ENCODE measurements at places on chromosomes 7 and 10.

DNA sequence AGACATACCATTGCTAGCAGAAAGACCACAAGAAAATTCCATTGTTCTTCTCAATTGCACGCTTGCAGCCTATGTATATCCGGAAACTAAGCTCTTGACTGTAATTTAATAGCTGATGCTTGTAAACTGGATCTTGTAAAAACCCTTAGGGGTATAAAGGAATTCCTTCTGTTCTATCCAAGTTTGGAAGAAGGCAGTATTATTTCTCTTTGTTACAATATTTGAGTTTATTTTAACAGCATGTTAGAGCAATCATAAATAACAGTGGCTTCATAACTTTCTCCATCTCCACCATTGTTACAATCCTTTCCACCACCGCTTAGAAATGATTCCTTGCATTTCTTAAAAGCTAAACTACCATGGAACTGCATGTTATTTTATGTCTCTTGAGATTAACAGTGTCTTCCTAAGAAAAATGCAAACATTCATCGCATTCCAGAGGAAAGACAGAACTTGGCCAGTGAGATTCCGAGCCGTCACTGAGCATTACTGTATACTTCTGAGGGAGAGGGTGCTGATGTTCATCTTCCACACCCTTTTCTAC is 92.5 kb downstream of the TRIL start:
- no peak for DNase-seq

DNA sequence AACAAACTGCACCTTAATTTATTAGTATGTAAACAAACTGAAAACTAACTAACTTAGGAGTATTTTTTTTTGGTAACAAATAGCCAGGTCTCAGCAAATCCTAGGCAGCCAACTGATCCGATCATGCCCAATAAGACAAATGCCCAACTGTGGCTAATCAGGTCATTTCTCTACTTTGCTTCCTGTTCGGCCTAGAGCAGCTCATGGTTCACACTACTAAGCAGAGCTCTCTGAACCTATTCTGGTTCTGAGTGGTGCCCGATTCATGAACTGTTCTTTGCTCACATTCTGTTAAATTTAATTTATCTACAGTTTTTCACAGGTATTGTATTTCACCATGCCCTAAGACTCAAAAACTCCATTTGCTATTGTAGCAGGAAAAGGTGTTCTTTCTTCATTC is 55.1 kb downstream of the CCDC3 start:
- DNase-seq: no peak

GRCh38 chr10:5234106-5234860 is 37.6 kb downstream of the AKR1C4 start:
- DNase-seq: no peak

DNA sequence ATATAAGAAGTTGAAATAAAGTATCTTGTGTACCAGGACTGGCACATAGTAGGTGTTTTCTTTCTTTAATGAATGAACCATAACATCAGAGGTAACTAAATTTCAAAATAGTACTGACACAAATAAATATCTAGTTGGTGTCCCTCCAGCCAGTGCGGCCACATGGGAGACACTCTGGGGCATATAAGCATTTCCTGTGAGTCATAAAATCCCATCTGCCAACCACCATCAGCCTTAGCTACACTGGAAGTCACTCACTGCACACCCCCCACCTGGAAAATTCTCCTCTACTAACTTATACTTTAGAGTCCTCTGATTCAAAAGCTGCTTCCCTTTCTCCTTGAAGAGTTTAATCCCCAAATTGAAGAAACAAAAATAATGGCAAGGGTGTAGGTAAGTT is 32.5 kb downstream of the DYDC1 start:
- no peak for DNase-seq

DNA sequence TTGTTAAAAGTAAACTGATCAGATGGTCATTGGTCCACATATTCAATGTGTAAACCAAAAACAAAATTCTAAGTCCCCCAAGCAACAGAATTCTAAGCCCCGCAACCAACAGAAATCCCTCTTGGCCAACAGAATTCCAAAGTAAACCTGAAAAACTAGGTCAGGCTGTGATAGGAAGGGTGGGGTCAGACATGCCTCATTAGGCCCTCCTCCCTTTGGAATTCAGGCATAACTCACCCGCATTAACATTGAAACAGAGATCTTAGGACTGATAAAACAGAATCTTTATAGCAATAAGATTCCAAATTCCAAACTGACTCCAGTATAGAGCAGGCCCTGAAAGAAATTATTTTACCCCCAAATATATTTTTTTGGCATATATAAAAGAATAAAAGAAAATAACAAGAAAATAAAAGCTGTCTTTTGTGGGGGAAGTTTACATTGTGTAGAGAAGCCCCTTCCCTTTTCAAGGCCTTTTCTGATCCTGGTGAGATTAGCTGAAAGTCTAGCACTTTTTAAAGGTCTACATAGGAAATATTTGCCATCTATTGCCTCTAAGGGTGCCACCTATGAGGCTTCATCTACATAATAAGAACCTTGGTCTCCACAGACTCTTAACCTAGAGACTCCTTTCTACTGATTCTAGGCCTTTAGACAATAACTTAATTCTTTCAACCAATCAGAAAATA is 30.5 kb downstream of the GNAT3 start:
- DNase-seq: no peak

GRCh38 chr10:1559761-1560160 is 177.6 kb downstream of the ADARB2 start:
- no peak for DNase-seq

GRCh38 chr7:30465811-30466180 is 12.8 kb downstream of the NOD1 start:
- DNase-seq: no peak

DNA sequence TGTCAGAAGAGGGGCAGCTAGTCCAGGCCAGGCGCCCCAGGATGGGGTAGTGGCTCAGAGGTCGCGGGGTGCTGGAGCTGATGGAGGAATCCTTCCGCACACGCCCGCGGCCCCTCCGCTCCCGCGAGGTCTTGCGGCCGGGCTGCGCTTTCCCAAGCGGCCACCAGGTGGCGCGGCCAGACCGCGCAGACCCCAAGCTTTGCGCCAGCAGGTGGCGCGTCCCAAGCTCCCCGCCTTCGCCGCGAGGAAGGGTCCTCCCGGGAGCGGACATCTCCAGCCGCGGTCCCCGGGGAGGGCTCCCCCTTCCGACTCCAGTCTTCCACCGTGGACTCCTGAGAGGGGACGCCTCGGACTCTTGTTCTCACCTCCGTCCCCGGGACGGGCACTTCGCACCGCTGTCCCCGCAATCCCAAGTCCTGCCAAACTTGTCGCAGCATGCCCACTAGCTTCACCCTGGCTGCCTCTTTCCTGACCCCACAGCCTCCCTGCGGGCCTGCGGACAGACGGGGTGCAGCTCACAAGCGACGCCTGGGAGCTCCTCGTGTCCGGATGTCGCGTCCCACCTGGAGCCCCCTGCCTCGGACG is 19.4 kb downstream of the KCNK18 start:
- peak; percentile 24 for DNase-seq

DNA sequence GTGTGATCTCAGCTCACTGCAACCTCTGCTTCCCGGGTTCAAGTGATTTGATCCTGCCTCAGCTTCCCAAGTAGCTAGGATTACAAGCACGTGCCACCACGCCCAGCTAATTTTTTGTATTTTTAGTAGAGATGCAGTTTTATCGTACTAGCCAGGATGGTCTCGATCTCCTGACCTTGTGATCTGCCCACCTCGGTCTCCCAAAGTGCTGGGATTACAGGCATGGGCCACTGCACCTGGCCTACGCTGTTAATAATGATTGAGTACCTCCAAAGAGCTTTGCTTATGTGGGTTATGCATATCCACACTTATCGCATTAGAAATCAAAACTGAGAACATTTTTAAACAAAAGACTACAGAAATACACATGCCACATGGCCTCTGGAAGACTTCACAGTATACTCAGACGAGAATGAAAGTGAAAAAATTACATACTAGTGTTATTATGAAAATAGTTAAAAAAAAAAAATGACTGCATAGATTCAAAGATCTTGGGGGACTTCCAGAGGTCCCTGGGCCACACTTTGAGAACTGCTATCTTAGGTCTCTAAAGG is 25.4 kb downstream of the RPP38 start:
- DNase-seq: no peak

DNA sequence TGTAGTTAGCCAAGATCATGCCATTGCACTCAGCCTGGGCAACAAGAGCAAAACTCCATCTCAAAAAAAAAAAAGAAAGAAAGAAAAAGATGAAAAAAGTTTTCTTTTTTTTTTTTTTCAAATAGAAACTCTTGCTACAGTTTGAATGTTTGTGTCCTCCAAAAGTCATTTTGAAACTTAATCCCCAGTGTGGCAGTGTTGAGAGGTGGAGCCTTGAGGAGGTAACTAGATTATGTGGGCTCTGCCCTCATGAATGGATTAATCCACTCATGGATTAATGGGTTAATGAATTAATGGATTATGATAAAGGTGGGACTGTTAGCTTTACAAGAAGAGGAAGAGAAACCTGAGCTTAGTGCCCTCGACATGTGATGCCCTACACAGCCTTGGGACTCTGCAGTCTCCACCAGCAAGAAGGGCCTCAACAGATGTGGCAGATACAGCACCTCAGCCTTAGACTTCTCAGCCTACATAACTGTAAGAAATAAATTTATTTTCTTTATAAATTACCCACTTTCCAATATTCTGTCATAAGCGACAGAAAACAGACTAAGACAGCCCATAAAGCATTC is 25.1 kb downstream of the CPEB3 start:
- no peak for DNase-seq

GRCh38 chr10:100645613-100646392 is 99.6 kb upstream of the PAX2 start:
- no peak for DNase-seq

DNA sequence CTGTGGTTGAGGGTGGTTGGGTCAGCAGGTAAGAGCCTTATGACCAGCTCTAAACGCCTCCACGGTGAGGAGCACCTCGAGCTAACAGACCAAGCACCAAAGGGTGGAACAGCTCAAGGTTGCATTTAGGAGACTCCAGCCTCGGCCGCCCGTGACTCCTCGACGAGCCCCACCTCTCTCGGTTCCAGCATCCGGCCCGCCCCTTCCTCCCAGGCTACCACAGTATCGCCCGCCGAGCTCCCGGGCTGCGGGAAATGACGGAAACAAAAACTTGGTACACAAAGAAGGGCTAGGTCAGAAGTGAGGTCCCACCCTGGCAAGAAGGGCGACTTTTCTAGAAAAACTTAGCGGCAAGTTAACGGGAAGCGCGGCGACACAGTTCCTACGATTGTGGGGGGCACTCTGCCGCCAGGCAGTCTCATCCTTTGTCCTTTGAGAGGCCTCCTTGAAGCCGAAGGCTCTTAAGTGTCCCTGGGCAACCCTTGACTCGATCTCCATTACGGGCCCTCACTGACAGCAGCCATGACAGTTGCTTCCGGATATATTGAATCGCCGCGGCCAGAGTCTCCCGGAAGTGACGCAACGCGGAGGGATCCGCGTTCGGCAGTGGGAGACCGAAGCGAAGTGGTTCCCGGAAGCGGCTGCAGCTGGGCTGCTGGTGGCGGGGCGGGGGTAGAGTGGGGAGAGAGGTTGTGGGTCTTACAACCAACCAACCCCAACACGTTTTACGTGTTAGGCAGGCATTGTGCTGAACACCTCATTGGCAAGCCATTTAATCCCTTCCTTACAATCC is 40.2 kb upstream of the ZNF518A start:
- DNase-seq: peak; percentile 79

DNA sequence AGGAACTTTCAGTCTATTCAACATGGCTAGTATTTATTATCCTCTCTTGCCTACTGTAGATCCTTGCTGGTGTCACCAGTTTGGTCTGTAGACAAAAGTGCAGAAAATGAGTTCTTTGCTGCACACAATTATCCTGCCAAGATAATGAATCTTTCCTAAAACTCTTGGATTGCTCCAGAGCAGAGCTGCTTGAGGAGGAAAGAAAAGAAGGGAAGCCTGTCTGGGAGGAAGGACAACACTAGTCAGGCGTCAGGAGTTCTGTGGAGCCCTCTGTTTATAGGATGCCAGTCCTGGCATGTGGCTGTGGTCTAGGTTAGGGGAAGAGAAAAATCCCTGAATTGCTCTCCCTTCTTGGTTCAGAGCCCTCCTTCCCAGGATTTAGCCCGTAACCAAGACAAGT is 430.0 kb upstream of the GALNT17 start:
- no peak for DNase-seq

- no peak for DNase-seq
These were observed 27.4 kb downstream of the MINPP1 start for GRCh38 chr10:87531908-87532622.

DNA sequence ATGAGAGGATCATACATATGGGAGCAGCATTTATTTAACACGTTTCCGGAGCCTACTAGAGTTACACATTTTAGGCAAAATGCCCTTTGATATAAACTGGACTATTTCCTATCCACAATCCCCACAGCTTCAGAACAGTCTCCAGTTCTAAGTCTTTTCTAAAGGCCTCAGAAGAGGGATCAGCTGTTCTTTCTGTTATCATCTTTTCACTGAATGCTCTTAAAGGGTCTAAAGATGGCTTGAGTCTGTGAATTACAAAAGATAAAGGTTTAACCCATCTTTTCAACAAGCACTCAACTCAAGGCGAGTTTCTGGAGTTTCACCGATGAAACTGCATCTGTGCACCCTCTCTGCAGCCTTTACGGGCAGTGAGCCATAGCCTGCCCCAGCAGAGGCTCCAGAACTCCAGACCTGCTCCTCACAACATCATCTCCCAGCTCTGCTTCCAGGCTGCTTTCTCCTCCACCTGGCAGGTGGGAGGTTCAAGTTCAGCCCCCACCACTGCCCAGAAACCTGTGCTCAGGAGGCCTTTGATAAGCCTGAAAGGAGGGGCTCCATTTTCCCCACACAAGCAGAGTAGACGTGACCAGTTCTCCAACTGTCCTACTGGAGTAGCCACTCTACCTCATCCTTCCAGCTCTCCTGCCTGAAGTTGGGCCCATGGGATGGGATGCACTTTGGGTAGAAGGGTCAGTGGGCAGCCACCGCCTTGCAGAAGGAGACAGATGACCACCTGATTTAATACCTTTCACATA is 53.4 kb downstream of the HSPA12A start:
- DNase-seq: no peak

Measured in stimulated activated CD4-positive, alpha-beta T cell treated with anti-CD3 and anti-CD28 coated beads, TNF-alpha, amount 100 ng/mL, for 1 hour (primary cell).